ENCODE measurements at places on chromosomes 7 and 10. TPM values are rescaled to one million over a fixed set of nuclear protein-coding genes. Genes with fewer than 3 reads are reported as not detected.

The SNX13 gene
- total RNA-seq, result 9.8 TPM

The CFAP46 gene
- not detected for total RNA-seq

The GCK gene
- not detected for total RNA-seq

The CALN1 gene
- total RNA-seq, result not detected

The TEX47 gene
- not detected for total RNA-seq

The CDHR1 gene
- not detected for total RNA-seq

The WDFY4 gene
- not detected for total RNA-seq

The HYAL4 gene
- not detected for total RNA-seq

The PRPS1L1 gene
- total RNA-seq, result not detected

The CYP3A7 gene
- total RNA-seq, result not detected

The MOGAT3 gene
- not detected for total RNA-seq

The NPC1L1 gene
- total RNA-seq, result not detected

The CCSER2 gene
- total RNA-seq, result 24.9 TPM

The OR6B1 gene
- total RNA-seq, result not detected

The SPRN gene
- not detected for total RNA-seq

The ETV1 gene
- total RNA-seq, result 2.5 TPM

The ZNRF2 gene
- total RNA-seq, result 20.3 TPM

The CHST3 gene
- total RNA-seq, result 49.3 TPM

The ELMO1 gene
- not detected for total RNA-seq

The ING3 gene
- 13.2 TPM for total RNA-seq

The MACC1 gene
- total RNA-seq, result not detected
